ENCODE measurements at places on chromosomes 12 and 14.

DNA sequence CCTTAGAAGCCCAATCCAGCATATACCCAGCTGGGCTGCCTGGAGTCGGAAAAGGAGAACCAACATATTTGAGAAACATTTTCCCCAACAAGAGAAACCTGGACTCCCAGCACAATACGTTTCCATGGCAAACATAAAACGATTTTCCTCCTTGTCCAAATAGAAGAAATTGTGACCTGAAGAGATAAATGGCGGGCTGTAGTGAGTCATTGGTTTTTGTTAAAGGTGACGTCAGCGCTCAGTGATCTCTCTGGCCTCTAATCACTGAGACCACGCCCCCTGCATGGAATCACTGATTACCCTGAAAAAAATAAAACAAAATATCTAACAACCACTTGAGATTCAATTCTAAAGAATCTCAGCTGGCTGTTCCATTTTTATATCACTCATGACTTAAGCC is 6.0 kb downstream of the CCDC60 start:
- no peaks in the 10 kb centered on the region for H3K36me3 ChIP-seq
- H3K27me3 ChIP-seq: no peaks in the 10 kb centered on the region
- DNase-seq: no peak
- no peak overlapping the region for H3K4me3 ChIP-seq

DNA sequence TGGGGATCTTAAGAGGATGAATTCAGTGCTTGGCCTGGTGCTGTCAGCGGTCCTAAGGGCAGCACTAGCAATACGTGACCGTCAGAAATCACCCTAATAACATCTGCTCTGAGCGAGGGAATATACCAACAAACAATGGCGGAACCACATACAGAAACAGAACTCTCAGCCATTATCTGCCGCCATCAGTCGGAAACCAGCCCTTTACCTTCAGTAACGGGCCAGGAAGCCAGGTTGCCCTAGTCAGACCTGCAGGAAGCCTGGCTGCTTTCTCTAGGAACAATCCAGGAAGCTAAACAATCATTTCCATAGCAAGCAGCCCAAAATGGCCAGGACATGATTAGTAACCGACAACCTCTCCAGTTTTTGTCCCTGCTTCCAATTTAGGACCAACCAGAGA is 5.6 kb downstream of the CDCA4 start:
- peaks cover 15% of the 10 kb centered on the region for H3K4me1 ChIP-seq
- no peaks in the 10 kb centered on the region for H3K27me3 ChIP-seq
- DNase-seq: no peak
- H3K36me3 ChIP-seq: peaks cover 2% of the 10 kb centered on the region
- H3K4me3 ChIP-seq: no peak overlapping the region

DNA sequence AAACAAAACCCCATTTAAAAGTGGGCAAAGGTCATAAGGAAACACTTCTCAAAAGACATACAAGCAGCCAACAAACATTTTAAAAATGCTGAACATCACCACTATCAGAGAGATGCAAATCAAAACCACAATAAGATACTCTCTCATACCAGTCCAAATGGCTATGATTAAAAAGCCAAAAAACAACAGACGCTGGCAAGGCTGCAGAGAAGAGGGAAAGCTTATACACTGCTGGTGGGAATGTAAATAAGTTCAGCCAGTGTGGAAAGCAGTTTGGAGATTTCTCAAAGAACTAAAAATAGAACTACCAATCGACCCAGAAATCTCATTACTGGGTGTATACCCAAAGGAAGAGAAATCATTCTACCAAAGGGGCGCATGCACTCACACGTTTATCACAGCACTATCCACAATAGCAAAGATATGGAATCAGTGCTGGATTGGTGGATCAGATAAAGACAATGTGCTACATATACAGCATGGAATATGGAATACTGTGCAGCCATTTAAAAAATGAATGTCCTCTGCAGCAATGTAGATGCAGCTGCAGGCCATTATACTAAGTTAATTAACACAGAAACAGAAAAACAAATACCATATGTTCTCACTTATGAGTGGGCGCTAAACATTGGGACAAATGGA is 102.1 kb upstream of the DAAM1 start:
- no peak overlapping the region for H3K27ac ChIP-seq

- no peaks in the 10 kb centered on the region for H3K4me1 ChIP-seq
- H3K4me3 ChIP-seq: no peak overlapping the region
These were observed 38.7 kb upstream of the PRMT8 start for GRCh38 chr12:3452348-3452747.

- no peak overlapping the region for H3K27ac ChIP-seq
- H3K4me1 ChIP-seq: no peaks in the 10 kb centered on the region
- no peaks in the 10 kb centered on the region for H3K27me3 ChIP-seq
- no peaks in the 10 kb centered on the region for H3K36me3 ChIP-seq
These were observed 82.3 kb downstream of the KCNMB4 start for GRCh38 chr12:70448371-70448770.

DNA sequence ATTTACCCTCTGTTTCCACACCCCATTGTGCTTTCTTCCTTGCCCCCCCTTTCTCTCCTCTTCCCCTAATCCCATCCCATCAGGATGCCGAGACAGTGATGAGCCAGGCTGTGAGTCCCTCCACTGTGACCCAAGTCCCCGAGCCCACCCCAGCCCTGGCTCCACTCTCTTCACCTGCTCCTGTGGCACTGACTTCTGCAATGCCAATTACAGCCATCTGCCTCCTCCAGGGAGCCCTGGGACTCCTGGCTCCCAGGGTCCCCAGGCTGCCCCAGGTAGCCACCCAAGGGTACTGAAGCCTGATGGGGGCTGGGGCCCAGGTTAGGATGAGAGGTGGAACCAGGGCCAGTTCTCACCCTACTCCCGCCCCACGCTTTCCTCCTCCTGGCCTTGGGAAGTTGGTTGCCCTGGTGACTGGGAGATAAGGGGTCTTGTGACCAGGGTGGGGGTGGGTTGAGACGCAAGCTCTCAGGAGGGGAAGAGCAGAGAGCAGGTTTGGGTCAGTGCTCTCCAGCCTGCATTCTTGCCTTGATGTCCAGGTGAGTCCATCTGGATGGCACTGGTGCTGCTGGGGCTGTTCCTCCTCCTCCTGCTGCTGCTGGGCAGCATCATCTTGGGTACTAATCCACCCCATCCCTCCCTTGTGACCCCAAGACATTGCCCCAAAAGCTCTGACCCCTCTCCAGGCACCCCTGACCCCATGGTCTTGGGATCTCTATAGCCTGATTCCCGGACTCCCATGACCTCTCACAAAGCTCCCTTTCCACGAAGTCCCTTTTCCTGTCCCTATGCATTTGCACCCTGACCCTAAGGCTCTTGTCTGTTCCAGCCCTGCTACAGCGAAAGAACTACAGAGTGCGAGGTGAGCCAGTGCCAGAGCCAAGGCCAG is 1.2 kb downstream of the AMHR2 start:
- H3K4me3 ChIP-seq: no peak overlapping the region
- H3K4me1 ChIP-seq: peaks cover 15% of the 10 kb centered on the region
- no peaks in the 10 kb centered on the region for H3K27me3 ChIP-seq

GRCh38 chr12:100154474-100155247 is 12.0 kb upstream of the BLTP3B start:
- DNase-seq: peak; percentile 75
- H3K27me3 ChIP-seq: no peaks in the 10 kb centered on the region
- no peaks in the 10 kb centered on the region for H3K4me1 ChIP-seq

- DNase-seq: no peak
- no peaks in the 10 kb centered on the region for H3K4me1 ChIP-seq
- no peaks in the 10 kb centered on the region for H3K36me3 ChIP-seq
- no peak overlapping the region for H3K4me3 ChIP-seq
These were observed 18.3 kb downstream of the SLC17A8 start for GRCh38 chr12:100375038-100375735.

DNA sequence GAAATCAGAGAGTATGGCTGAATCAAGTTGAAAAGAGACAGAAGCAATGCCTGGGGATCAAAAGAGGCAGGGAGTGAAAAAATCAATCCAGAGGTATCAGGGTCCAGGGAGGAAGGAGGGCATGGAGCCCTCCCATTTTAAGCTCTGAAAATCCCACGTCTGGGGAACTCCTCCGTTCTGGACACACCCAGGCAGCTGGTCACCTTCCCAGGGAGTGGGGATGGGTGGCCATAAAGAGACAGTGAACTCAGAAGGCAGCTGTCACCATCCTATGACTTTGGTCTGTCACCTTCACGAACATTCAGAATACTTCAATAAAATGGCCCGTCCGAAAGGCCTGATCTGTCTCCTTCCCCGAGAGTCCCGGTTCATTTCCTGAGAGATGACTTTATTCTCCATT is 71.6 kb downstream of the MAP1LC3B2 start:
- peaks cover 30% of the 10 kb centered on the region for H3K4me1 ChIP-seq
- no peak overlapping the region for H3K4me3 ChIP-seq
- H3K27ac ChIP-seq: no peak overlapping the region
- H3K36me3 ChIP-seq: no peaks in the 10 kb centered on the region
- DNase-seq: no peak

- no peaks in the 10 kb centered on the region for H3K36me3 ChIP-seq
- H3K4me3 ChIP-seq: no peak overlapping the region
- DNase-seq: no peak
- H3K27me3 ChIP-seq: no peaks in the 10 kb centered on the region
- H3K4me1 ChIP-seq: no peaks in the 10 kb centered on the region
These were observed 17.6 kb downstream of the CALCOCO1 start for GRCh38 chr12:53709671-53710070.

DNA sequence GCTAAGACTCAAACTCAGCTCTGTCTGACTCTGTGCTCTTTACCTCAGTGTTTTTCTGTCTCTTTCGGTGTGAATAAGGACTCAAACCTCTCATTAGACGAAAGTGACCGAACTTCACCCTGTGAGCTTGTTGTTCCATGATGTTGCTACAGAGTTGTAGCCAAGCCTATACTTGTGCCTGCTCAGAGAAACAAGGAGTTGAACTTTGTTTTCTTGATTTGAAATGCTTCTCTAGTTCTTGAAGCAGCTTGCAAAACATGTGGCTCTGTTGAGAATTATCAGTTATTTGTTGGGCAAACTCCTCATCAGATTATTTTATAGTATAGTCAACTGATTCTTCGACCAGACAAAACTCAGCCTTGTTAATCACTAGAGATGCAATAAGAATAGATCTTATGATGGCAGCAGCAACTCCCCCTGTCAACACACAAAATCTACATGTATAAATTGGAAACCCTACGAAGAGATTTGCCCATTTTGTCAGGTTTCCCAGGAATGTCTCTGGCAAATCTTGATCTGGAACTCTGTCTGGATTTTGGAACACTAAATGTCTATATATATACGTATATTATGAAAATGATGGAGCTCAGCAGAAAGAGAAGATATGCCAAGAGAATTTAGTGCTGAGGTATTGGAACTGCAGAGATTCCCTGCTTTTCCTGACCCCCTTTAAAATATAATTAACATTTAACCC is 146.8 kb downstream of the TTLL5 start:
- H3K4me1 ChIP-seq: peaks cover 20% of the 10 kb centered on the region
- H3K27me3 ChIP-seq: no peaks in the 10 kb centered on the region
- H3K27ac ChIP-seq: no peak overlapping the region
- no peaks in the 10 kb centered on the region for H3K36me3 ChIP-seq
- no peak for DNase-seq

- peaks cover 24% of the 10 kb centered on the region for H3K4me1 ChIP-seq
- no peak for DNase-seq
- H3K36me3 ChIP-seq: no peaks in the 10 kb centered on the region
- H3K27ac ChIP-seq: no peak overlapping the region
- no peak overlapping the region for H3K4me3 ChIP-seq
These were observed 3.3 kb downstream of the AKT1 start for GRCh38 chr14:104792101-104792884.

GRCh38 chr12:131355361-131356245 is 355.3 kb upstream of the SFSWAP start:
- H3K4me3 ChIP-seq: no peak overlapping the region
- no peak overlapping the region for H3K27ac ChIP-seq
- DNase-seq: no peak
- no peaks in the 10 kb centered on the region for H3K27me3 ChIP-seq

GRCh38 chr14:51733147-51733546 is 81.4 kb downstream of the FRMD6 start:
- no peaks in the 10 kb centered on the region for H3K27me3 ChIP-seq
- no peaks in the 10 kb centered on the region for H3K4me1 ChIP-seq
- H3K4me3 ChIP-seq: no peak overlapping the region
- H3K27ac ChIP-seq: no peak overlapping the region

GRCh38 chr14:83356080-83356479 is 1822.4 kb upstream of the SEL1L start:
- no peaks in the 10 kb centered on the region for H3K36me3 ChIP-seq
- no peak for DNase-seq
- no peaks in the 10 kb centered on the region for H3K27me3 ChIP-seq

GRCh38 chr12:46671102-46671501 is 154.7 kb downstream of the SLC38A4 start:
- no peak for DNase-seq
- H3K36me3 ChIP-seq: no peaks in the 10 kb centered on the region

GRCh38 chr14:91229743-91230200 is 14.7 kb downstream of the GPR68 start:
- no peak overlapping the region for H3K4me3 ChIP-seq
- H3K27me3 ChIP-seq: no peaks in the 10 kb centered on the region
- H3K27ac ChIP-seq: no peak overlapping the region
- H3K4me1 ChIP-seq: no peaks in the 10 kb centered on the region
- no peaks in the 10 kb centered on the region for H3K36me3 ChIP-seq

DNA sequence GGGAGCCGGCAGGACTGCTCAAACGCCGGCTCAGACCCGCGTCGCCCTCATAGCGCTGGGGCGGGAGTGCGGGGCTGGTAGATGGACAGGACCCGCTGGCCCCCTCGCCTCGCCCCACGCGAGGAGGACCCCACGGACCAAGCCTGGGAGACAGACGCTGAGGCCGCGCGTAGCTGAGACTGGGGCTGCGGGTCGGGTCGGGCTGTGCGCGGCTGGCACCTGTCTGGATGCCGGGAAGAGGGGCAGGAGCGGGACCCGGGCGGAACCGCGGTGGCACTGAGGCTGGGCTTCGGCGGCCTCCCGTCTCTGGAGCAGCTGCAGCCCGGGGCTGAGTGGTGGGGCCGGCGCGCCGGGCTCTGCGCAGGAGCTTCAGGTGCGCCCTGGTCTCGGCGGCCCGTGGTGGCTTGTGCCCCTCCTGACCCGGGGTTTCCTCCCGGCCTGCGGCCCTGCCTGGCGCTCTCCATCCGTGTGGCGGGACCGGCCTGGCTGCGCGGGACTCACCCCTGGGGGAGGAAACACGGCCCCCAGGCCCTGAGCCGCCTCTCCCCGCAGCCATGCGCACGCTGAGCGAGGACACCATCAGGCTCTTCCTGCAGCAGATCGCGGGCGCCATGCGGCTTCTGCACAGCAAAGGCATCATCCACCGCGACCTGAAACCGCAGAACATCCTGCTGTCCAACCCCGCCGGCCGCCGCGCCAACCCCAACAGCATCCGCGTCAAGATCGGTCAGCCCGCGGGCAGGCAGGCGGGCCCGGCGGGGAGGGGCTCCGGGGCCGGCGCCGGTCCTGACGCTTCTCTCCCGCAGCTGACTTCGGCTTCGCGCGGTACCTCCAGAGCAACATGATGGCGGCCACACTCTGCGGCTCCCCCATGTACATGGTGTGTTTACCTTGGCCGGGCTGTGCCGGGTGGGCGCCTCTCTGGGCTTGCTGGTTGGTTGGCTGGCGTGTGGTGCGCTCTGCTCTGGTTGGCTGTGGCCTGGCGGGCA is 14.0 kb downstream of the ULK1 start:
- no peaks in the 10 kb centered on the region for H3K36me3 ChIP-seq
- no peaks in the 10 kb centered on the region for H3K27me3 ChIP-seq
- no peak overlapping the region for H3K27ac ChIP-seq
- no peak for DNase-seq
- no peak overlapping the region for H3K4me3 ChIP-seq

All from Caco-2 (cell line).